ENCODE measurements at places on chromosomes 1 and 21.

- no peak for DNase-seq
These were observed 4.3 kb downstream of the S100A10 start for GRCh38 chr1:151989211-151989862.

- DNase-seq: no peak
These were observed 137.9 kb downstream of the FAF1 start for GRCh38 chr1:50822035-50822776.

- no peak for DNase-seq
These were observed 298.1 kb upstream of the PLXNA2 start for GRCh38 chr1:208542309-208542708.

GRCh38 chr1:81832573-81832972, 31.8 kb downstream of the ADGRL2 start:
- DNase-seq: no peak

DNA sequence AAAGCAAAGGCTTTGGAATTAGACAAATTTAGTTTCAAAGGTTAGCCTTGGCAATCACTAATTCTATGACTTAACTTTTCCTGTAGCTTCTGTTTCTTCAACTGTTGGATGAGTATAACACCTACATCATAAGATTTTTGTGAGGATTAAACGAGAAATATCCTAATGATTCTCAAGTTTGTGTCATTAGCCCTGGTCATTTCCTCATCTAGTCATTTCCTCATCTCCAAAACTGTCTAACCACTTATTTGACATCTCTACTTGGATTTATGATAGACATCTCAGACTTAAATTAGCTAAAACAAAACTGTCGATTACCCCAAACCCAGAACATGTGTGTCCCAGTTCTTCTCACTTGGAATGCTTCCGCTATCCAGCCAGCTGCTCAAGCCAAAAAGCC, 80.2 kb upstream of the CHODL start:
- DNase-seq: no peak

- DNase-seq: no peak
These were observed 145.3 kb upstream of the COL6A1 start for GRCh38 chr21:45836268-45836655.
